ENCODE measurements at places on chromosomes 7 and 10.

- DNase-seq = peak; percentile 88
These were observed 16.1 kb upstream of the TAS2R40 start for GRCh38 chr7:143205560-143206293.

- no peak for DNase-seq
These were observed 213.6 kb downstream of the KIF20B start for GRCh38 chr10:89915021-89915420.

GRCh38 chr7:69211739-69212138, 386.5 kb upstream of the AUTS2 start:
- DNase-seq = peak; percentile 5

GRCh38 chr10:119896061-119896655, 3.6 kb downstream of the SEC23IP start:
- no peak for DNase-seq

DNA sequence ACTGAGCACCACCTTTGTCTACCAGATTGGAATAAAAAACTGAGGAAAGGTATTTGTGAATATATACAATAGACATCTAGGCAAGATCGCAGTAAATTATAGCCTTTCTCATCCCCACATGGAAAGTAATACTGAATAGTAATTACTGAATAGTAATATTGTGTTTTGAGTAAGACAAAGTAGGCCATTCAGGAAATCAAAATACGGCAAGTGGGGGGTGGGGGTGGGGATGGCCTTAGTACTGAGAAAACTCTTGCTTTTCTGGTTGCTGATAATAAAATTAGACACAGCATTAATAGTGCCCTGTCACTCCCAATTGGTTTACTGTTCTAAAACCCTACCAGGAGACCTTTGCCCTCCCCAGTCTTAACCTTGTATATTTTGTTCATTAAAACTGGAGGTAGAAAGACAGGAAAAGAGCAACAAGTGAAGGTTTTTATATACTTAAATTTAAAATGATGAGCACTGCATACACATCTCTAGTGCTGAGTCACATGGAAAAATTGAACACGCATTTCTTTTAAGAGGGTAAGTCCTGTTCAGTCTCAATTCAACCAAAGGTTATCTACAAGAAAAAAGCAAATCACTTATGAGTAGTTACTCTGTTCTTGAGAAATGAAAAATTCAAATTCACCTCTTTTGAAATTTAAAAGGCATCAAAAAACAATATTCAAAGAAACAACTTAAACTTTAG, 65.6 kb downstream of the IGF2BP3 start:
- DNase-seq = no peak

DNA sequence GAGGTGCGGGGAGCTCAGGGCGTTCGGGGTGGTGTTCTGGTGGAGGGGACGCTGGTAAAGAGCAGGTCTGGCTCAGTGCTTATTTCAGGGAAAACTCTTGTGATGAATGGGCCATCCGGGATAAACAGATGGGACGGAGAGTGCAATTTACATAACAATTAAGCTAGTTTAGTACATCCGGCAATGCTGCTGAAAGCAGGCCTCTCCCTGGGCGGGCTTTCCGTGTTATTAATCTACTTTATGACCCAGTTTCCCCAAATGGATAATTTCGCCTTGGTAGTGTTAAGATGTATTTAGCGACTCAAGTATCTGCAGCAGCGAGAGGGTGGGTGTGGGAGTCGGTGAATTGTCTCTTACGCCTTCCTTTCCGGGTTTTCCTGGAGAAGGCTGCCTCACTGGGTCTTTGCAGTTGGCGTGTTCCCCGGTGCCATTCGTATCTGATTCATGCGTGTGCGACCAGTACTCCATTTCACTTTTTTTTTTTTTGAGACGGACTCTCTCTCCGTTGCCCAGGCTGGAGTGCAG, 25.2 kb downstream of the FOXK1 start:
- no peak for DNase-seq

DNA sequence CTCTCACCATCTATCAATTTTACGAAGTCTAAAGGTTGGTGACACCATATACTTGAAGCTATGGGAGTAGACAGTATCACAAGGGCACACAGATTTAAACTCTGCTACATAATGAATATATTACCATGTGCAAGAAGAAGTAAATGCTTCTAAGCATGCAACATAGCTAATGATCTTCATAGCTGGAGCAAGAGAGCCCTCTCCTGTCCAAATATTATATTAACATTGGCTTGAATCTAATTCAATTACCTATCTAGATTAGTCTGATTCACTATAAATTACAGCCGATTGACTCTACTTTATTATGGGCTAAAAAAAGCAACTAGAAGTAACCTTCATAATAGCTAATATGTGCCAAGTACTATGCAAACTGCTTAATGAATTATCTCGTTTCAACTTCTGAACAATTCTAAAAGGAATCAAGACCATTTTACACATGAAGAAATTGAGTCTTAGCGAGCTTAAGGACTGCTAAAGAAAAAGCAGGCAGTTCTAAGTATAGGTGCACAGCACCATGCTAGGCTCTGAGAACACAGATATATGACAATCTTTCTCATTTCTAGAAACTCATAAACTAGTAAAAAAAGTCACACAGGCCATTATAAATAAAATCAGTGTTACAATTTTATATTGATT, 21.9 kb downstream of the FRA10AC1 start:
- peak; percentile 53 for DNase-seq

- DNase-seq = no peak
These were observed 15.4 kb downstream of the CLCN1 start for GRCh38 chr7:143331179-143331801.

DNA sequence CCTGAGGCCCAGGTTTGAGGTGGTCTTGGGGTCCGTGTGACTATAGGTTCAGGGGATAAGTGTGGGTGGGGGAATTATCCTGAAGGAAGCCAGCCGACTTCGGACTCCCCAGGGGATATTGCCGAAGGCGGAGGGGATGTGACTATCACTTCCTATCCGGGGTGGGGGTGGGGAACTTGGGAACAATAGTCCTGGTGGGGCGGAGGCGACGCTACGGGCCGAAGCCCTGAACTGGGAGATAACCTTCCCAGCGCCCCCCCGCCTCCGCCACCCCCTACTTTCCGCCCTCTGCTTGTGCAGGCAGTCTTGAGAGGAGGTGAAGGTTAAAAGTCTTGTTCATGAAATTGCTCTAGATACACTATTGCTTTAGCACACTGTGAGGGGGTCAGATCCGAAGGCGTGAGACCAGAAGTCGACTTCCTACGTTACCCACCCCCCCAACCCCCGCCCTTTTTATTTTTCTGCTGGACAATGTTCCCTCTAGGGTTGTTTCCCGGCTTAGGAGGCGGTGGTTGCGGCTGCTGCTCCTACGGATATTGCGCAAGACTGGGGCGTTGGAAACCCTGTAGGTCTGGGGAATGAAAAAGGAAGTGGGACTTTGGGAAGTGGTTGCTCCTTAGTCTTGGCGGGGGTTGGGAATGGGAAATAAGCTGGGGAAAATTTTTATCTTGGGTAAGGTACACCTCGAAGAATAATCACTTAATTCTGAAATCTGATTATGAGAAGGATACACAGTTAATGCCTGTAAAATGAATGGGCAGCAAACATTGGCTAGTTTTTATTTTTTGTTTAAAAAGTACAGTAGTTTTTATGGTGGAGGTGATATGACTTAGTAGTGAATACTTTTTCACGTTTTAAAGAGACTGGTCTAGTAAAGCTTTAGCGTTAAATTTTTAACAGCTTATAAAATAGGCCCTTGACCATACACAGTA, 1.5 kb downstream of the PTPN12 start:
- DNase-seq = peak; percentile 24

- DNase-seq = no peak
These were observed 123.4 kb downstream of the CUX1 start for GRCh38 chr7:101940830-101941229.

GRCh38 chr10:30000802-30001571, 58.4 kb downstream of the JCAD start:
- no peak for DNase-seq

DNA sequence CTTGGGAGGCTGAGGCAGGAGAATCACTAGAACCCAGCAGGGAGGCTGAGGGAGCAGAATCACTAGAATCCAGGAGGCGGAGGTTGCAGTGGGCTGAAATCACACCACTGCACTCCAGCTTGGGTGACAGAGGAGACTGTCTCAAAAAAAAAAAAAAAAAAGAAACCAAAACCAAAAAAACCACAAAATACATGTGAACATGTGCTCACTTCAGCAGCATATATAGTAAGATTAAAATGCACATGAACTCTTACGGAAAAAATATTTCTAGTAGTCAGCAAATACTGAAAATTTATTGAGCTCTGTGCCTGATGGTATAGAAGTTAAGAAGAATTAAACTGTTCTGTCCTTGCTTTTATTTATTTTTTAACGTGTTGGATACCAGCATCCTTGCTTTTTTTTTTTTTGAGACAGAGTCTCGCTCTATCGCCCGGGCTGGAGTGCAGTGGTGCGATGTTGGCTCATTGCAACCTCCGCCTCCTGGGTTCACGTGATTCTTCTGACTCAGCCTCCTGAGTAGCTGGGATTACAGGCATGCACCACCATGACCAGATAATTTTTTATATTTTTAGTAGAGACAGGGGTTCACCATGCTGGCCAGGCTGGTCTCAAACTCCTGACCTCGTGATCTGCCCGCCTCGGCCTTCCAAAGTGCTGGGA, 9.6 kb upstream of the ZNF487 start:
- no peak for DNase-seq

- no peak for DNase-seq
These were observed 163.3 kb upstream of the PRKCQ start for GRCh38 chr10:6743291-6743849.

Measured in hematopoietic multipotent progenitor cell (in vitro differentiated cells).